ENCODE measurements at places on chromosomes 12 and 14.

- DNase-seq = no peak
Observed at GRCh38 chr12:118053071-118053985, 7.7 kb downstream of the WSB2 start.

DNA sequence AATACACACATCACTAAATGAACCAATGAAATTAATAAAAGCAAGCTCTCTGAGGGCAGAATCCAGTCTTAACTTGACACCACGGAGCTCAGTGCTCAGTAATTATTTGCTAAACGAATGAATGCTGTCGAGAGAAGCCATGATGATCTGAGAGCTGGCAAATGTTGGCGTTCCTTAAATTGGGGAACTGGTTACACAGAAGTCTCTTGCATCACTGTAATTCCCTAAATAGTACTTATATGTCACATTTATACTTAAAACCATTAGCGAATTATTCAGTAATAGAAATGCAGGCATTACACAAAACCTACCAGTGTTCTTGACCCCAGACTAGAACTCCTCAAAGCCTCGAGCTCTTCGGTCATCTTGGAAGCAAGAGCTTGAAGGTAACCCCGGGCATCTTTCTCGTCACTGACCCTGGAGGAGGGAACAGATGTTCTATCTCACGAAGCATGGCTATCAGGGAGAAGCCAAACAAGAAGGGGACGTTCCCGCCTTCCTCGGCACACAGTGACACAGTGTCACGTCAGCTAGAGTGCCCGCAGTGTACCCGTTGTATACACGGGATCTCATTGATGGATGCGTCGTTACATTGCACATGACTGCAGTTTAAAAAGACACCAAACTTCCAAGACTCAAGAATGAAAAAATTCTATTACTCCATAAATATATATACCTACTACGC is 43.6 kb downstream of the AMN start:
- DNase-seq = no peak

DNA sequence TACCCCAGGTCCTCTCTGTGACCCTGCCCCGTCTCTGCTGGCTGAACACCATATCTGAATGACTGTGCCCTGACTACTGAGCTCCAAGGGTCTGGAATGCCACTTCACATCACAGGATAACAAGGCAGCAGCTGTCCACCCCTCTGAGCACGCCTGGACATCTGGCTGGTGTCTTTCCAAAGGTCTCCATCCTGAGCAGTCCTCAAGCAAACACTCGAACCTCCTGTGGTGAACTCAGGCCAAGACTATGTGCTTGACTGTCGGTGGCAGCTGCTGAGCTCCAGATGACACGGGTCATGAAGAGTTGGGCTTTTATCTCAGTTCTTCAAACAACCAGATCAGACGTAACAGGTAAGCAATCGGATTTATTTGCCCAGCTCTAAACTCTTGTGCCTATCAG is 117.2 kb upstream of the BCL2L14 start:
- DNase-seq = no peak

GRCh38 chr12:129069886-129070285 is 216.6 kb downstream of the GLT1D1 start:
- DNase-seq = no peak

- DNase-seq = no peak
Observed at GRCh38 chr14:83899706-83900105, 1630.2 kb upstream of the FLRT2 start.

- no peak for DNase-seq
Observed at GRCh38 chr12:20154052-20154451, 214.3 kb upstream of the PDE3A start.
